Hematopoietic multipotent progenitor cell treated with erythropoietin and hydrocortisone succinate and interleukin-3 and kit ligand, for 4 days (in vitro differentiated cells): ENCODE measurements at places on chromosomes 2 and 18.
A peak's percentile ranks its signal among the peaks of the same experiment; 100 is the strongest.

- no peak for DNase-seq
These were observed 17.7 kb upstream of the ICOS start for GRCh38 chr2:203918839-203919238.

DNA sequence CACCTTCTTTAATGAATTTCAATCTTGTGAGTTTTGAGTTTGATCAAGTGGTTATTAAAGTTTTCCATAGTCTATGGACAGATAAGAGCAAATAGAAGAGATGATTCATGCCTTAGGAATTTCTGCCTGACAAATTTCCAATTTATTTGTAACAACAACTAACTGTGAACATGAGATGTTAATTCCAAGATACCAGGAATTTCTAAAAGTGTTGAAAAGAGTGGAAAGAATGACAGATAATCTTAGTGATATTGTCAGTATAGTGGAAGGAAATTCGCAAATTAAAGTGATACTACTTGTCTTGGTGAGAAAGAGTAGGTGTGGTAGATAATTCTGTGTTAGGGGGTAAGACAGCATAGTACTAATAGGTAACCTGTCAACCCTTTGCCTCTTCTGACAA, 82.4 kb downstream of the AGPS start:
- DNase-seq: no peak

DNA sequence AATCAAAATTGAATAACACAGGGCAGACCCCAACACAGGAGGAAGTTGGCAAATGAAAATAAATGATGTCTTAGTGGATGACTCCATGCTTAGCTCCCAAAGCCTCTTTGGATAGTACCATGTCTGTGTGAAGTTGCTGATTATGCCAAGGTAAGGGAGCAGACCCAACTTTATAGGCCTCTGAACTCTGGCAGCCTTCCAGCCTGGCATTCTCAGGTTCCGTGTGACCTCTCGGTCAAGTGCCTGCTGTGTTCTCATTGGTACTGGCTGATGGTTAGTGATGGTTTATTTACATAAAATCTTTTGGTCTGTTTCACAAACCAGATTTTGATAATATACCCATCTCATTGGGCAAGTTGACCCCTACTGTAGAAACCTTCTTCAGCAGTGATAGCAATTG, 112.2 kb upstream of the TTC39C start:
- DNase-seq: no peak

DNA sequence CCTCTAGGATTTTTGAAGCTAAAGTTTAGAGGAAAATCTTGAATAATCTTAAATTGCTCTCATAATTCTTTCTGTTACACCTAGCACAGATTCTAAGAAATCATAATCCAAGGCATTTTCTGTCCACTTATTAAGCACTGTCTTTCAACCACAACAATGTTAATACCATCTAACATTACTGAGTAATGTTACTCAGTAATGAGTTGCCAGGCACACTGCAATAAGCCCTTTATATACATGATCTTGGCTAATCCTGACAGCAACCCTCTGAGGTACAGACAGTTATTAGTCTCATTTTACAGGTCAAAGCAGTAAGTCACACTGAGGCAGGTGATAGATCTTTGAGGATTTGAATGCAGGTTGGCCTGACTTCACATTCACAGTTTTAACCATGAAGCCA, 291.9 kb downstream of the ALK start:
- DNase-seq: no peak

GRCh38 chr2:43541165-43541564, 54.7 kb downstream of the THADA start:
- no peak for DNase-seq

GRCh38 chr2:69989441-69990105, 28.1 kb upstream of the ASPRV1 start:
- DNase-seq: no peak

DNA sequence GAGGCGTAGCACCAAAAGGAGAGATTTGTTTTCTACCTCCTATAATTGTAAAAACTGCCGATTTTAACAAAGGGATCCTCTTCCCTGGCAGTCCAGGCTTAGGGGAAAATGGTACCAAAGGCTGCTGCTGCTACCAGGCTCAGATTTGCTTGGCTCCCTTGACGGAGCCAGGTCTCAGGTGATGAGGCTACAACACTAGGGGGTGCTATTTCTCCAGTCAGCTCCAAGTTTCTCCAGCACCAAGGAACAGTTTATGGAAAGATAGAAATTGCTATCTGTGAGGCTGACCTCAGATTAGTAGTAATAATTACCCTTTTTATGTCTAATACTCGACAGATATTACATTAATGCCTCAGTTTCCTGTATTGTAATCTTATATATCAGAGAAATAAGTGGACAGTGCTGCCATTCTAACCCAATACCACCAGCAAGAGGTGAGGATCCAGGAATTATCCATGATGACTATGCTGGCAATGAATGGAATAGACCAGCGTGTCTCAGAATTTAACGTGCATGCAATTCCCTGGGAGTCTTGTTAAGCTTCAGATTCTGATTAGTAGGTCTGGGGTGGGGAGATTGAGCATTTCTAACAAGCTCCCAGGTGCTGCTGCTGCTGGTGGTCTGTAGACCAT, 111.3 kb downstream of the ESCO1 start:
- DNase-seq: peak; percentile 75

GRCh38 chr2:95006588-95006987, 18.9 kb upstream of the MAL start:
- DNase-seq: no peak

DNA sequence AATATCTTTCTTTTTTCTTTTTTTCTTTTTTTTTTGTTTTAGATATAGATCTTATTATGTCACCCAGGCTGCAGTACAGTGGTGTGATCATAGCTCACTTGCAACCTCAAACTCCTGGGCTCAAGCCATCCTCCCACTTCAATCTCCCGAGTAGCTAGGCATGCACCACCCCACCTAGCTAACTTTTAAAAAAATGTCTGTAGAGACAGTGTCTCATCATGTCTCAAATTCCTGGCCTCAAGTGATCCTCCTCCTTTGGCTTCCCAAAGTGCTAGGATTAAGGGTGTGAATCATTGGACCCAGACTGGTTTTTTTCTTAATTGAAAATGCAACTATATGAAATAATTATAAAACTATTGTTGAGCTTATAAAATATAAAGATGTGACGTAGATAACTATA, 9.8 kb upstream of the ZCCHC2 start:
- no peak for DNase-seq

DNA sequence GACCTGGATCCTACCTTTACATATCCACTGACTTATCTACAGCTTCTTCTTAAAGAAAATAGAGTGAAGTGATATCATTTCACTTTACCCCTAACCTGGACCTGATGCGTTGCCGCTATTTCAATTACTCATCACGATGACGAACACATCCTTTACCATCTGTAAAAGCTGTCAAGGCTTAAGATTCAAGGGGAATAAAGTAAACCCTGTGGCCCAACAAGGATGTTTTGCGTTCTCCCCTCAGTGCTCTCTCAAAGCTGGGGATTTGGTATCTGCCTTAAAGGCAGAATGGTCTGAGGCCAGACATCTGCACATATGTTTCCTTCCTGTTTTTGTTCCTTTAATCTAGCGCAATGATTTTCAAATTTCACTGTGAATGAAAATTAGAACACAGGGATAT, 100.1 kb upstream of the KLF7 start:
- peak; percentile 71 for DNase-seq

DNA sequence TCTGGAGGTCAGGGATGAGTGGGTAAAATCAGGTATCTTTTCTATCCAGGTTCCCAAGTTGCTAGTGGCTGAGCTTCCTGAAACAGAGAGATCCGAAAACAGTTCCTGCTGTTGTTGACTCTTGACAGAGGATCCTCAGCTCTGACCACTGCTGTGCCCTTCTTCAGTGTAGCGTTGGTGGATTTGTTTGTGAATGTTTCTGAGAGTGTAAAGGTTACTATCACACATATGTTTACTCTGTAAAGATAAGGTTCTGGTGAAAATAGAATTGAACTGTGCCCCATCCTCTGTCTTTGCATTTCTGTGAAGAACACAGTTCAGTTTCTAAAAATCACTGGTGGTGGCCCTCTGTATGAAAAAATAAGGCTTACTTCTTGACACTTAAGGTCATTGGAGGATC, 119.8 kb downstream of the LDLRAD4 start:
- DNase-seq: no peak

- peak; percentile 18 for DNase-seq
These were observed 115.3 kb downstream of the FHOD3 start for GRCh38 chr18:36412778-36413177.

DNA sequence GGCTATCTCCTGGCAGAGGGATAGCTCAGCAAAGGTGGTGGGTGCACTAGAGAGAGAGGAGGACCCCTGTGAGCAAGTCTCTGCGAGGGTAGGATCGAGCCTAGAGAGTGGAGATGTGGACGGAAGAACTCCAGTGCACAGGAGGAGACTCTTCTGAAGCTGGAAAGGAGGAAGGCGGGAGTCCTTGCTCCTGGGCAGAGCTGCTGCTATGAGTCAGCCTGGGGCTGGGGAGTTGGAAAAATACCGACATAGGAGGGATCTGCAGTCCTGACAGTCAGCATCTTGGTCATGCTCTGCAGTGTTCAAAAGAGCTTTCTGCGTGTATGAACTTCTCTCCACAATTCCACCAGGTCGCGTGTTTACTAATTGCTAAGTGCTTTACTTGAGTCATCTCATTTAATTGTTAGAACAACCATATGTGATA, 233.8 kb downstream of the LDLRAD4 start:
- no peak for DNase-seq

GRCh38 chr2:189552334-189552990, 28.1 kb downstream of the SLC40A1 start:
- no peak for DNase-seq

DNA sequence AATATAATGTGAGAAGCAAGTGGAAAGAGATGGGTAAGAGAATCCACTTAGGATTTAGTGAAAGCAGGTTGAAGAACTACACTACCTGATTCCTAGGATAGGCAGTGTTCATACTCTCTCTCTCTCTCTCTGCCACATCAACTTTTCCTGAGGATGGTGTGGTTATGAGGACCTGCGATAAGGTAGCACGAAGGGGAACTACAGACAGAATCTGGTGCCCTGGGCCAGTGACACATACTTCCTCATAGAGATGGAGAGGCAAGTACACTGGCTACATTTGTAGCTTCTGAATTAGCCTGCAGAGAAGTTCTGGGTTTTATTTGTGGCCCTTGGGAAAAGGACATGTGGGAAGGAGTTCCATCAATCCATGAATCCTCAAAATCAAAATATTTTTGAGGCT, 44.5 kb downstream of the PTH2R start:
- DNase-seq: peak; percentile 53

DNA sequence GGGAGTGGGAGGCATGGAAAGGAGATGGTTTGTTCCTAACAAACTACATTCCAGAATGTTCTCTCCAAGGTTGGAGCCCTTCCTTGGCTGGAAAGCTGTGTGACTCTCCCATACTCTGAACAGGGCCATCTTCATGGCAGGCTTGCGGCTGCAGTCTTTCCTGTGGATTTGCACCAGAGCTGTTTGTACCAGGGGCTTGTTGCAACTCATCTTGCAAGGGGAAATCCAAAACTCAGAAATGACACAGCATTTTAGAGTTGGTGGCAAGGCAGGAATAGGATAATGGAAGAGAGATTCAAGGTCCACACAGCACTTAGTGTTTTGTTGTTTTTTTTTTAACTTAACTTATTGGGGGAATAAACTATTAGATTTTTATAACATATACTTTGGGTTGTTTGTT, 73.7 kb upstream of the ZNF516 start:
- peak; percentile 38 for DNase-seq

DNA sequence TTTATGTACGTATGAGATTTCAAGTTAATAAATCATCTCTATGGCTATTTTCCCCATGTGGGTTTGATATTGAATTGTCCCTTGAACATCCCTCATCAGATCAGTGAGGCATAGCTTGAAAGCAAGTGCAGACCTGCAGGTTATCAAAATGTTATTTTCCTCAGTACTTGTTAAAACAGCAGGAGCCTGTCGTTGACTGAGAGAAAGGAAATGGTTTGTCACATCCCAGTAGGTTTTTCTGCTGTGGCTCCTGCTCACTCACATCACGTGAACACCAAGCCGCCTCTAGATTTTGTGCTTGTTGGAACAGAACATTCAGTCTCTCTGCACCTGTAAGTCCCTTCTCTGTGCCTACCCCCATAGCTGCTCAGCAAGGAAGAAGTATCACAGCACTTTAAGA, 340.3 kb downstream of the CELF4 start:
- no peak for DNase-seq

DNA sequence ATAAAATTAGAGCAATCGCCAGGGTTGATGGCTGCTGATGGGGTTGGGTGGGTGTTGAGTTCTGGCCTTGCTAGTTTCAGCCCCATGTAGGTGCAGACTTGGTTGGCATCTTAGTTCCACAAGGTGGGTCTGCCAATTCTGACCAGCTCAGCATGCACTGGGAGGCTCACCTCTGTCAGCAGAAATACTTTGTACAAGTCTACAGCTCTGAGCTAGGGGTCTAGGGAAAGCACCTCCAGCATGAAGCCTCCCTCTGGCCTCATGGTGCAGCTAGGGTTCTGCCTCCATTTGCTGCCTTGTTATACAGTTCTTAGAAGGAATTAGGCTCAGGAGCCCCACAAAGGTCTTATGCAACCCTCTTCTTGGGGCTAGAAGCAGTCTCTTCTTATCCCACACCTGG, 278.9 kb upstream of the HDAC4 start:
- DNase-seq: no peak

- DNase-seq: no peak
These were observed 35.2 kb downstream of the CENPO start for GRCh38 chr2:24828238-24828996.

GRCh38 chr2:51410331-51410730, 378.4 kb upstream of the NRXN1 start:
- no peak for DNase-seq

GRCh38 chr2:173271135-173271534, 83.5 kb upstream of the CDCA7 start:
- no peak for DNase-seq

DNA sequence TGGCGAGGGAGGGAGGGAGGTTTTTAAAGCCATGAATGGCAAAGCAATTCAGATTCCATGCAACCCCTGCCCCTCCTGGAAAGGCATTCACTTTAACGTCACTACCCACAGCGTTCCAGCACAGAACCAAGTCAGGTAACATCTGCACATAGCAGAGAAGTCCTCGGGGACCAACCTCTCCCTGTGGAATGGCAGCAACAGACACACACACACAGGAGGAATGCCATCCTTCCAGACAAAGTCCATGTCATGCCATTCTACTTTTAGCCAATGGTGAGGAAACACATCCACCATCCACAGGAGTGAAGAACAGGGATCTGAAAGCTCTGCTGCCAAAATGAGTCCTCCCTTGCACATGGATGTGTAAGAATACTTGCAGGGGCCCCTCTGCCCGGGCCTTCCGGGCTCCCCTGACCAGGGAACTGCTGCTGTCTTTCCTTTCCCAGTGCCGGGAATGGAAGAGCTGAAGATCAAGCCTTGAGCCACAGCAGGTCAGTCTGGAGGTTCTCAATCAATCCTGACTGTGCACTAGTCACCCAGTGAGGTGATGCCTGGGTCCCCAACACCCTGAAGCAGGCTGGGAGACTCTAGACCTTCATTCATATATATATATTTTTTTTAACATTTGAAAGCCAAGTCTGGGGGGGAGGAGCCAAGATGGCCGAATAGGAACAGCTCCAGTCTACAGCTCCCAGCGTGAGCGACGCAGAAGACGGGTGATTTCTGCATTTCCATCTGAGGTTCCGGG, 63.7 kb downstream of the UXS1 start:
- DNase-seq: no peak
